ENCODE measurements at places on chromosomes 5 and 9. TPM values are rescaled to one million over a fixed set of nuclear protein-coding genes. Genes with fewer than 3 reads are reported as not detected.

Gene BTNL9
- not detected for total RNA-seq

- no peak for DNase-seq
Observed at GRCh38 chr9:107816561-107817021, 327.0 kb upstream of the KLF4 start.

DNA sequence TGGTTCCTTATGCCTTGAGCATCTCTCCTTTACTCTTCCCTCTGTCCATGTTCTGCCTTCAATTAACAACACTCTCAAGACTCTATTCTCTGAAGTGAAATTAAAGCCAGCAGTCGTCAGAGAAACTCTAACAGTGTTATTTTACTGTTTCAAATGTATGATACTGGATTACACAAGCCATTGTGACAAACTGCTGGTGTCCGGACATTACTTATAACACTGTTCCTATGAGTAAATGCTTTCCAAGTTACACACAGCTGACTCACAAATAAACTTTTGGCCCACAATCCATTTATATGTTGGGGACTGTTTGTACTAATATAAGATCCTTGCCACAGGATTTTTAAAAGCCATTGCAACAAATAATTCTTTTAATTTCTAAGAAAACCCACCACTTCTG, 63.2 kb upstream of the GHR start:
- DNase-seq: no peak

DNA sequence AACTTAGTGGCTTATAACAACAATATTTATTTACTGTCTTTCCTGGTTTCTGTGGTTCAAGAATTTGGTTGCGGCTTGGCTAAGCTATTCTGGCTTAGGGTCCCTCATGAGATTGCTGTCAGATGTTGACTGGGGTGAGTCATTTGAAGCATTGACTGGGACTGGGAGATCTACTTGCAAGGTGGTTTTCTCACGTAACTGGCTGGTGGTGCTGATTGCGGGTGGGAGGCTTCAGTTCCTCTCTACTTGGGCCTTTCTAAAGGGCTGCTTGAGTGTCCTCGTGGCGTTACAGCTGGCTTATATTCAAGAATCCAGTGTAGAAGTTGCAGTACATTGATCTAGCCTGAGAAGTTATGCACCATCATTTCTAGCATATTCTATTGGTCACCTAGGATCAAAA, 218.5 kb upstream of the ELAVL2 start:
- no peak for DNase-seq

GRCh38 chr5:50968356-50969149, 302.1 kb downstream of the PARP8 start:
- DNase-seq: no peak

GRCh38 chr9:131290036-131290766, 678 bp downstream of the PLPP7 start:
- no peak for DNase-seq

- DNase-seq: no peak
Observed at GRCh38 chr9:108515856-108516255, 339.9 kb downstream of the ACTL7B start.

Gene UNC13B
- total RNA-seq: 1.00 TPM

Gene DRD1
- not detected for total RNA-seq

Gene SLC6A3
- total RNA-seq: not detected

DNA sequence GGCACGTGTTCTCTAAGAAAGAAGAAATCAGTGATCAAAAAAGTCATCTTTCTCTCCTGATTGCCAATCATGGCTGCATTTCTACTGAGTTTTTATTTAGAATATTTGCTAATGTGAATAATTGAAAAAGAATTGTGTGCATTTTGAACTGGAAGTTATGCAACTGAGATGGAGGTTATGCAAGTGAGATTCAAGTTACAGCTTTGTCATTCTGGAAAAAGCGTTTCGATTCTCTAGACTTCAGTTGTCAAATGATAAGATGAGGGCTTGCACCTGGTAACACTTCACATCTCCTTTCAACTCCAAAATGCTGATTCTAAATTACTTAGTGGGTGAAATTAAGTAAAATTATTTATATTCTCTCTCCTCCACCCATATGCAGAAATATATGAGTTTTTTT, 36.4 kb downstream of the C6 start:
- DNase-seq: no peak

- DNase-seq: no peak
Observed at GRCh38 chr9:125421166-125421565, 159.5 kb downstream of the GAPVD1 start.

Gene WWC1
- total RNA-seq: not detected

DNA sequence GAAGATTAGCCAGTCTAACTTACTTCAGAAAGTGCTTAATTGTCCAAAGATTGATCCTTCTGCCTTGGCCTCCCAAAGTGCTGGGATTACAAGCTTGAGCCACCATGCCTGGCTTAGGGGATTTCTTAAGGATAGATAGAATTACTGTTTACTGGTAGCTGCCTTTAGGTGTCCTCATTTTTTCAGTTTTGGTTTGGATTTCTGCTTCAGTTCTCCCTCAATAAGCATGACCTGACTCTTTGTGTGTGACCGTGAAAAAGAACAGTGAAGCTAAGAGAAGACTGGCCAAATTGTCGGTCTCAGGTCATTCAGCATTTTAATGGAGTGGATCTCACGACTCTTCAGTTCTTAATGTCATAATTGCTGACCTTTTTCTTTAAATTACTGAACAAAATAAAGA, 22.9 kb upstream of the CMYA5 start:
- DNase-seq: no peak

Gene LEAP2
- 5.6 TPM for total RNA-seq

- DNase-seq: no peak
Observed at GRCh38 chr5:121949885-121950284, 11.9 kb upstream of the SRFBP1 start.

GRCh38 chr9:136803551-136804508, 3.9 kb upstream of the RABL6 start:
- DNase-seq: no peak

Gene SAXO1
- total RNA-seq: not detected

Gene LRRC70
- 3.3 TPM for total RNA-seq

- DNase-seq: no peak
Observed at GRCh38 chr9:126347093-126347492, 20.5 kb downstream of the MVB12B start.

GRCh38 chr5:91142386-91142785, 240.7 kb downstream of the ARRDC3 start:
- no peak for DNase-seq

DNA sequence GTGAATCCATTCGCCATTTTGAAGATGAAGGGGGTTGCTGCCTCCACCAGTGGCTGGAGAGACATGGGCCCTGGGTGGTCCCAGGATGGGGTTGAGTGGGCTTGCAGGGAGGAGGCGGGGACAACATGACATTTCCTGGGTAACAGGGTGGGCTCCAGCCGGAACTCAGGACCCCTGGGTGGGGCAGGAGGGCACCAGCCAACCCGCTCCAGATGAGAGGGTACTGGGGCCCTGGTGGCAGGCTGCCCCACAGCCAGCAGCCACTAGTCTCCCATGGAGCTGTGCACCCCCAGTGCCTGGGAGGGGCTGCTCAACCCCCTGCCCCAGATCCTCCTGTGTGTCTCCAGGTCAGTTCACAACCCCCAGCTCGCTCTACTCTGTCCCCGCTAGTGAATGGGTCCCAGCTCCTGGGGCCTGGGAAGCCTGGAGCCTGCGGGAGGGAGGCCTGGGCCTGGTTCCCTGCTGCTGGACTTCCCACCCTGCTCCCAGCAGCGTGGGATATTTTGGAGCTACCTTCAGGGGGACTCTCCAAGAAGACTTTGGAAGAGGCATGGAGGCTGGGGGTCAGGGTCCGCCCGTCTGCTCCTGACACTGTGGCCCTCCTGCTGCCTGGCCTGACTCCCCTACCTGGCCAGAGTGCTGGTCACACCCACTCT, 55.9 kb downstream of the AHRR start:
- DNase-seq: no peak

Gene WNK2
- total RNA-seq: not detected

DNA sequence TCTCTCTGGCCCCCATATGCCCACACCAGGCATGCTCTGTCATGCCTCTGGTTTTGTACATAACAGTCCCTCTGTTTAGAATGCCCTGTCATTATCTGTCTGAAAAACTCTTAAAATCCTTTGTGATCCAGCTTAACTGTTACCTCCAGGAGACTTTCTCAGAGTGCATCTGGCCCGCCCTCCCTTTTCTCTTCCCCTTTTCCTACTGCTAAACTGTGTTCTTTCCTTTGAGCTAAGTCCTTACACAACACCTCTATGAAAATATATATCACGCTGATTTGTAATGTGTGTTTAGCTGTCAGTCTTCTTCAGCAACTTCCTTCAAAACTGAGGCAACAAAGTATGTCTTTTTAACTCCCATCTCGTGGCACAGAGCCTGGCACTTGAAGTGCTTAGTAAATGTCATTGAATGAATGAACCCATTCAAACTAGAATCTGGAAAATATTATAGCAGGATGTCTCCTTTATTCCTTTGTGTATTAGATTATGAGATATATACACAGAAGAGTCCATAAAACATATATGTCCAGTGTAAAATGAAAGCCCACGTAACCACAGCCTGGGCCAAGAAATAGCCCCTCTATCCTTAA, 166.2 kb upstream of the KLF9 start:
- no peak for DNase-seq

Gene ASPN
- total RNA-seq: not detected

Gene ADGRD2
- not detected for total RNA-seq

Gene FAM151B
- 0.12 TPM for total RNA-seq

Gene FOXI1
- 0.64 TPM for total RNA-seq

DNA sequence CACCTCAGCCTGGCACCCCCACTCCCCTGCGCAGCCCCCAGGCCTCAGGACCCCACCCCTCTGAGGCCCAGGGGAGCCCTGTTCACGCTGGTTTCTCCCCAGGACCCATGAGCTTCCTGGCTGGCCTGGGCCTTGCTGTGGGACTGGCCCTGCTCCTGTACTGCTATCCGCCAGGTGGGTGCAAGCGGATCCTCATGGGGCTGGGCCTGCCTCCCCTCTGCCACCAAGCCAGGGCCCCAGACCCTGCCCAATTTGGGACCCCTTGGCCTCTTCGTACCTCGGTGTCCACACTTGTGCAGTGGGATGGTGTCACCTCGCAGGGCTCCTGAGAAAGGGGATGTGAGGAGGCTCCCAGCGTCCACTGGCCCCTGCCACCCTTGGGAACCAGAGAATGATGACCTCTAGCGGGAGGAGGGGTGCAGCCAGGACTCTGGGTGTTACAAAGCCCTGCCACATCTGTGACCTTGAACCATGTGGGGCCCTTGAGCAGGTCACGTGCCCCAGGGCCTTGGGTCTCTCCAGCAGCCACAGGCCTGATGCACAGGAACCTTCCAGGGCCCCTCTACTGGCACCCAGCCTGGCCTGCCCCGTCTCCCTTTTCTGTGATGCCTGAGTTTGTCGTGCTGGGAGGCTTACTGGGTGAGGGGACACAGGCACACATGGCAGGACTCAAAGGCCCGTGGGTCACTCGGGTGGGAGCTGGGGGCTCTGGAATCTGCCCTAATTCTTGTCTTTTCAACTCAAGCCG, 16.3 kb downstream of the CARD19 start:
- DNase-seq: peak; percentile 54

Measured in natural killer cell treated with Interleukin-12 subunit alpha and Interleukin-12 subunit beta and Interleukin-15 and Interleukin-18, amount 100 ng/mL, for 72 hours (primary cell).